GM23248 (cell line): ENCODE measurements at places on chromosomes 7 and 10. TPM values are rescaled to one million over a fixed set of nuclear protein-coding genes. Genes with fewer than 3 reads are reported as not detected.

DNA sequence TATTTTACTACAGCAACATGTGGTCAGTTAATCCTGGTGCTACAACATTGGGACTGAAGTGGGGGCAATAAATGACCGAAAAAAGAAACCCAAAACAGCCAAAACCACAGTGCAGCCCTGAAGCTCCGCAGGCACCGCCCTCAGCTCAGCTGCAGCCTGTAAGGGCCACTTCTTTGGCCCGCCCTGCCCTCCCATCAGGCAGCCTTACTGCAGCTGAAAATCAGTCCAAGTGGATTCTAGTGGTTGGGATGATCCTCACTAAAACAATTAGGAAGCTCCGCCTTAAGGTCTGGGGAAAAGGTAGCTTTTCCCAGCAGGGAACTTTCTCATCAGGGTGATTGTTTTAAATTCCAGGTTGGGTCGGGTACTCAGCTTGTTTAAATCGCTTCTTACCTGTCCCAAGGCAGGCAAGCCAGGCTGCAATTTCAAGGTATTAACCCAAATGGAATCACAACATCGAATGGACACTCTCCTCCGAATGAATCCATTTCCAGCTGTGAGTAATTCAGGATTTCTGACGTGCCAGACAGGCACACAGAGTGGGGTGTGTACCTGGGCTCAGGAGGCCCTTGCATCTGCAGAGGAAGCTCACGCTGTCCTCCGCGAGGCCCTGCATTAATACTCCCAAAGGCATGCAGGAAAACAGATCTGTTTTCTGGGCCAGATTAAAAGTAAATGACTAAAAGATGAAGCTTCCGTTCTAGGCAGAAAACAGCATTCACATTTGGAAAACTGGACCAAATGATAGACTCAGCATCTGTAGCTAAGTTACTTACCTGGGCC is 104.3 kb downstream of the CREB5 start:
- no peak for DNase-seq

The DDIT4 gene
- 188 and 199 TPM in 2 replicates for total RNA-seq

DNA sequence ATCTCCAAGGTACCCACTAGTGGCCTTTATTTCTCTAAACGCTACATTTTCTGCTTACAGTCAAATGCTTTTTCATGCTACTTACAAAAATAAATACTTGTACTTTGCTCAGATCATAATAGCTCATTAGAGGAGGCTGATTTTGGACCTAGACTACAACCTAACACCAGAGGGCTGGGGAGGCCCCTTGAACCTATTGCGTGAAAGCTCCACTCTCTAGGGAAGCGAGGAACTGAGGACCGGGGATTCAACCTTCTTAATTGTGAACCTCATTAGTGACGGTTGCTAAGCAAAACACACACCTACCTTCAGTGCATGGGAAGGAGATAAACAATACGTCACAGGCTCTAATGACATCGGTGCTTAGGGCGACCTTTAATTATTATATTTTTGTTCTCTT is 92.1 kb downstream of the EBF3 start:
- no peak for DNase-seq

The TRUB1 gene
- total RNA-seq: 19.6 and 25.4 TPM in 2 replicates
